ENCODE measurements at places on chromosomes 3 and 15. TPM values are rescaled to one million over a fixed set of nuclear protein-coding genes. Genes with fewer than 3 reads are reported as not detected.

Gene KBTBD13
- total RNA-seq, result not detected

Gene PARP15
- not detected for total RNA-seq

Gene CASR
- not detected for total RNA-seq

Gene TNNC1
- total RNA-seq, result 117 TPM

Gene ARL13B
- total RNA-seq, result 21.6 TPM

Gene ADIPOQ
- total RNA-seq, result not detected

Gene EMC7
- total RNA-seq, result 52.4 TPM

Gene CATSPER2
- not detected for total RNA-seq

Gene GOLGA8S
- total RNA-seq, result not detected

Gene TTLL13
- not detected for total RNA-seq

Gene TERC
- 204 TPM for total RNA-seq

Gene CCDC32
- total RNA-seq, result 41.9 TPM

Gene TM6SF1
- not detected for total RNA-seq

Gene TEX9
- 10.8 TPM for total RNA-seq

Gene PCNP
- total RNA-seq, result 148 TPM

Gene ZNF774
- total RNA-seq, result 0.27 TPM

Gene A4GNT
- total RNA-seq, result not detected

Gene TUSC7
- not detected for total RNA-seq

Data from G401 (cell line).